ENCODE measurements at places on chromosomes 5 and 9.
A peak's percentile ranks its signal among the peaks of the same experiment; 100 is the strongest.

GRCh38 chr5:81750308-81751008, 439 bp downstream of the SSBP2 start:
- DNase-seq = peak; percentile 27

- no peak for DNase-seq
These were observed 7.5 kb downstream of the RPS6 start for GRCh38 chr9:19372567-19372966.

- no peak for DNase-seq
These were observed 66.9 kb downstream of the ZCCHC7 start for GRCh38 chr9:37187292-37187691.

DNA sequence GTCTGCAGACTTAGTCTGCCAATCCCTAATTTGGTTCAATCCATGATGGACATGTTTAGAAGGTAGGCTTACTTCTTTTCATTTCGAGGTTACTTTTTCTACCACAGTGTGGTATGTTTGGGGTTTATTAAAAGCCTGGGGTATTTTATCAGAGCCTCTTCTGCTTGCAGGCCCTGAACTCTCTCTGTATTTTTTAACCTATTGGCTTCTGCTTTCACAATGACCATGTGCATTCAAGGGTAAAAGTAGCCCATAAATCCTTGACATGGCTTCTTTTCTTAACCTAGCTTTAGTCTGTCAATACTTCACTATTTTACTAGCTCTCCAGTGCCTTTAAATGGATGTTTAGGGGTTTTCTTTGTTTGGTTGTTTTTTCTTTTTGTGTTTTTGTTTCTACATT, 286.6 kb downstream of the FER start:
- DNase-seq = no peak

DNA sequence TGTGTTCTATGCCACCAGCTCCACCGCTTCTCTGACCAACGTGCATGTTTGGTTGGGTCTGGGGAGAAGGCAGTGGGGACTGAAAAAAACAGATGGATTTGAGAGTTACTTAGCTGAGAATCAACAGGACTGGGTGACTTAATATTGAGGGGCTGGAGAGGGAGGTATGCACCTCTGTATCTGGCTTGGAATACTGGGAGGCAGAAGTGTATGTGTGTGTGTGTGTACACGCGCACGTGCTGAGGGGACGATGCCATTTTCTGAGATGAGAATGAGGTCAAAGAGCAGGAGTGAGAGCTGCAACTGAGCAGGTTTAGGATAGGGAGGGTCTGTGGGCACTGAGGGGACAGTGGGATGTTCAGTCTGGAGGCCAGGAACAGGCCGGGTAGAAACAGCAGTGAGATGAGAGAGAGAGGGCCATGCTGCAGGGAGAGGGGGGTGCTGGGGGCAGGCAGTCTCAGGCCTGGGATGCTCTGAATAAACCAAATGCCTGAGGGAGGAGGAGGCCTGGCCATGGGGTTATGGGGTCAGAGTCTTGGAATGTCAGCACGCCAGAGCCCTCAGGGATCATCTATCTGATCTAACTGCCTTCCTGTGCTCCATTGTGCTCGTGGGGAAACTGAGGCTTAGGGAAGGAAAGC, 14.0 kb downstream of the PDGFRB start:
- DNase-seq = no peak

DNA sequence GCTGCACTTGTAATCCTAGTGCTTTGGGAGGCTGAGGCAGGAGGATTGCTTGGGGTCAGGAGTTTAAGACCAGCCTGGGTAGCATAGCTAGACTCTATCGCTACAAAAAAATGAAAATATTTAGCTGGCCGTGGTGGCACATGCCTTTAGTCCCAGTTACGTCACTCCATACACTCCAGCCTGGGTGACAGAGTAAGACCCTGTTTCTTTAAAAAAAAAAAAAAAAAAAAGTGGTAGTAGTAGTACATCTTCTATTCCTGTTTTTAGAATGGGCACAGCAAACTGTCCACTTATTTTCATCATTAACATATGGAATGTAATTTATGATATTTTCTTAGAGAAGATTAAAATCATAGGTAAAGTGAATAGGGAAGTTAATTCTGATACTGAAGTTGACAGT, 48.2 kb downstream of the TRIO start:
- no peak for DNase-seq

- no peak for DNase-seq
These were observed 90.0 kb upstream of the SV2C start for GRCh38 chr5:75993183-75993582.

GRCh38 chr5:88713818-88714217, 169.2 kb downstream of the MEF2C start:
- no peak for DNase-seq

Data from CD4-positive, alpha-beta T cell treated with Interleukin-21 for 1 hour (primary cell).